ENCODE measurements at places on chromosomes 2 and 18. TPM values are rescaled to one million over a fixed set of nuclear protein-coding genes. Genes with fewer than 3 reads are reported as not detected.

GRCh38 chr2:128803222-128803621, 484.6 kb upstream of the HS6ST1 start:
- no peak for DNase-seq

- no peak for DNase-seq
Observed at GRCh38 chr18:79068341-79068936, 755 bp upstream of the ATP9B start.

DNA sequence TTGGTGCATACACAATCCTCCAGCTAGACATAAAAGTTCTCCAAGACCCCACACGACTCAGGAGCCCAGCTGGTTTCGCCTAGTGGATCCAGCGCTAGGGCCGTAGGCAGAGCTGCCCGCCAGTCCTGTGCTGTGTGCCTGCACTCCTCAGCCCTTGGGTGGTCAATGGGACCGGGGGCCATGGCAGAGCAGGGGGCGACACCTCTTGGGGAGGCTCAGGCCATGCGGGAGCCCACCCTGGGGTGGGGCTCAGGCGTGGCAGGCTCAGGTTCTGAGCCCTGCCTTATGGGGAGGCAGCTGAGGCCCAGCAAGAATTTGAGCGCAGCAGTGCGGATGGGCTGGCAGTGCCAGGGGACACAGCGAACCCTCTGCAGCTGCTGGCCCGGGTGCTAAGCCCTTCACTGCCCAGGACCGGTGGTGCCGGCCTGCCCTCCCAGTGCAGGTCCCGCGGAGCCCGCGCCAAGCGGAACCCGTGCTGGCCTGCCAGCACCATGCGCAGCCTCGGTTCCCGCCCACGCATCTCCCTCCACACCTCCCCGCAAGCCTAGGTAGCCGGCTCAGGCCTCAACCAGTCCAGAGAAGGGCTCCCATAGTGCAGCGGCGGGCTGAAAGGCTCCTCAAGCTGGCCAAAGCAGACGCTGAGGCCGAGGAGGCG, 1566.6 kb upstream of the SLC39A10 start:
- no peak for DNase-seq

GRCh38 chr18:41761333-41762018, 193.6 kb upstream of the PIK3C3 start:
- DNase-seq = no peak

DNA sequence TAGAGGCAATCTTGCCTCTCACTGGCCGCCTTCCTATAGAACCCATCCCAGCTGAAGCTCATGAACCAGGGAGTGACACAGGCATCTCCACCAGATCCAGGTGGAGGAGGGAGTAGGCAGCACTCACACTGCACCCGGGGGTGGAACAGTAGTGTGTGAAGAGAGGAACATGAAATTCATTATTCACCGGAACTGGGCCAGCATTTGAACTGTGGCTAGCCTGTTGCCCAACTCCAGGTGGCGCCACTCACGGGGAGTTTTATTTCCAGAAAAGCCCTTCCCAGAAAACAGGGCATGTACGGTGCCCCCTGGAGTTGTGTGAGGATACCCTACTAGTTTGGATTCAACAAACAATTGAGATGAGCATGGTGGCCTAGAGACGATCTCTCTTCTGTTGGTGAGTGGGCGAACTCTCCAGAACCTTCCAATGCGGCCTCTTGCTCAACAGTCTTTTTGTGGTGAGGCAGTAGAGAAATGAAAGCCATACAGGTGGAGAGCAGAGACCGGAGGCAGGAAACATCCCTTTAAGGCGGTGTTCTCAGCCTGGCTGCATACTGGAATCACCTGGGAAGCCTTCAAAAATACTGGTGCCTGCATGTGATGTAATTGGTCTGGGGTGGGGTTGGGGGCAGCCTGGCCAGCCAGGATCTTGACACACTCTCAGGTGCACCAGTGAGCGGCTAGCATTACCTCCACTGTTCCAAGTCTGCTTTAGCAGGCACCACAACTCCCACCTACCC, 73.5 kb upstream of the NEDD4L start:
- DNase-seq = no peak

GRCh38 chr2:18487106-18487913, 73.1 kb downstream of the RDH14 start:
- DNase-seq = no peak

GRCh38 chr18:6980363-6980762, 137.2 kb downstream of the LAMA1 start:
- DNase-seq = no peak

DNA sequence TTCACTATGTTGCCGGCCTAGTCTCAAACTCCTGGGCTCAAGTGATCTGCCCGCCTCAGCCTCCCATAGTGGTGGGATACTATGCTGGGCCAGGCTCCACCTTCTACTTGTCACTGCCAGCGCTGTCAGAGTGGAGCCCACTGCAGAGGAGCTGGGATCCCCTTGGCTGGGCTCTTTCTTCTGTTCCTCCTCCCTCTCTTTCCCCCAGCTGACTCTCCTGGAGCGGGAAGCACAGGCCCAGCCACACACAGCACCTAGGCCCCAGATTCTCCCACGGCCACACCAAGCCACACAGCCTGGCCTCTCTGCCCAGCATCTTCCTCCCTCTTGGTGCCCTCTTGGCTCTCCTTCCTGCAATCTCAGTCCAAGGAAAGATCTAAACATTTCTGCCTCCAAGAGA, 3.7 kb upstream of the GAREM2 start:
- DNase-seq = no peak

- DNase-seq = no peak
Observed at GRCh38 chr2:44680983-44681531, 260.4 kb upstream of the SIX3 start.

DNA sequence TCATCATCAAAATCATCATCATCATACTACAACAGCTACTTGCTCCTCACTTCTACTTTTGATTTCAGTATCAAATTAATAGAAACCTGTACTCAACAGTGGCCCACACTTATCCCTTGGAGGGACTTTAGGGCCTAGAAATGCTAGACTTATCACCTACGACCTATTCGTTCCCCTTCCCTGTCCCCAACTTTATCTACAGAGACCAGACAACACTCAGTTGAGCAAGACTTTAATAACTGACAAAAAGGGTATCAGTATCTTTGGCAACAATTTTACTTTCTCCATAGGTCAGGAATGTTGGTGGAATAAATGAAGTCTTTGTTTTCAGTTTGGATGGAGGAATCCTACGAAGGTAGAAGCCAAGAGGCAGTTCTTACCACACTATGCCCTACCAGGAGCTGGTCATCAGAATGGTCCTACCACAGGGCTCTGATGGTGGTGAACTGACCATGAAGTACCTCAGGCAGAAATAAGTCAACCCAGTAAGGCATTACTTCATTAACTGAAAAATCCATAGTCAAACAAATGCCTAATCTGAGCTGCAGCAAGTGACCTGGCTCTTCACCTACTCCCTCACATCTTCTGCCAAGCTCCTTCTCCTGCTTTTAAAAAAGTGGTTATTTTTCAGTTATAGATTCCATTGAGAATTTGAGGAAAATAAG, 26.6 kb downstream of the MBD2 start:
- no peak for DNase-seq

DNA sequence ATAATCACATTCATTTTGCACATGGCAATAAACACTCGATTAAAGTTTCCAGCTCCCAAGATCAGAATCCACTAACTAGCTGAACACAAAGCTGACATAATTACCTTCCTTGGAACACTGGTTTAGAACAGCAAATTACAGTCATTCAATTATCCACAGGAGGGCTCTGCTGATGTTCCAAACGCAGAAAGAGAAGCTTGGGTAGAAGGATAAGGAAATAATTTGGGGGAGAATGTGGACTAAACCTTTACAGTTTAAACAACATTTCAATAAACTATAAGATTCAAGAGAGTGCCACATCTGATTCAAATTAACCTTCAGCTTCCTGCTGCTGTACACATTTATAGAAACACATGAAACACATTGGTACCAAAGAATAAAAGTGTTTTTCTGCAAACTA, 67.8 kb upstream of the ARL4C start:
- no peak for DNase-seq

GRCh38 chr2:163428187-163428586, 307.6 kb downstream of the FIGN start:
- DNase-seq = no peak

- no peak for DNase-seq
Observed at GRCh38 chr18:195651-196050, 37.3 kb downstream of the USP14 start.

- no peak for DNase-seq
Observed at GRCh38 chr2:16653799-16654198, 11.8 kb downstream of the CYRIA start.

DNA sequence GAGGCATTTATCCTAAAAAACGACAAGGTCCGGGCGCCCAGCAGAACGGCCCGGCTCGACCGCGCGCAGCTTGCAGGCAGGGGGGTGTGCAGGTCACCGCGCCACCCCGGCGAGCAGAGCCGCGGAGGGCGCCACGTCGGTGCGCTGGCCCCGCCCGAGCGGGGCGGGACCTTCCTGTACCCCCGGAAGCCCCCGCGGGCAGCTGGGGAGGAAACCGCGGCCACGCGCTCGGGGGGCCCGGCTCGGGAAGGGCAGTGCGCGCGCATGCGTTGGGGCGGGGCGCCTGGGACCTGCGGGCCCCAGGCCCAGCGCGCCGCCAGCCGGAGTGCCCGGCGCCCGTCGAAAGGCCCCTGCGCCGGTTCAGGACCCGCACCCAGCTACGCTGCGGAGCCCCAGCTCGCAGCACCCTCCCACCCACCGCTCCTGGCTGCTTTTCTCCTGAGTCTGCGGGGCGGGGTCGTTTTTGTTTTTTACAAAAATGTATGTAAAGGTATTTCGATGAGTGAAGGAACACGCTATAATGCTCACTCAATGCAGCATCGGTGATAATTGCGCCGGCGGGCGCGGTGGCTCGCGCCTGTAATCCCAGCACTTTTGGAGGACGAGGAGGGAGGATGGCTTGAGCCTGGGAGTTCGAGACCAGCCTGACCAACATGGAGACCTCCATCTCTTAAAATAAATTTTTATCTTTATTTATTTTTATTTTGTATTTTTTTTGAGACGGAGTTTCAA, 47.7 kb upstream of the POMC start:
- DNase-seq = peak; percentile 88

DNA sequence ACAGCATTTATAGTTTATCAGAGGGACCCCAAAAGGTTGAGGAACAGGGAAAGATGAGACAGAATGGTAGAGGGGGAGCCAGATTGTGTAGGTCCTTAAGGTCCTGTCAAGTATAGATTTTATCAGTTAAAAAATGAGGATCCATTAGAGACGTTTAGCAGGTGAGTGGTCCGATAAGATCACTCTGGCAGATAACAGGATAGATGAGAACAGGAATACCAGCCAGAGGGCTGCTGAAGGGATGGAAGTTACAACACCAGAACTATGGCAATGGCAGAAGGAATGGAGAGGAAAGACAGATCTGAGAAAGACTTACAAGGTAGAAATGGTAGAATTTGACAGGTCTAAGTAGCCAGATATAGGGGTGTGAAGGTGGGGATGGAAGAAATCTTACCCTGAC, 141.7 kb downstream of the CDH20 start:
- no peak for DNase-seq

GRCh38 chr2:171404261-171404660, 29.5 kb downstream of the METTL8 start:
- no peak for DNase-seq

DNA sequence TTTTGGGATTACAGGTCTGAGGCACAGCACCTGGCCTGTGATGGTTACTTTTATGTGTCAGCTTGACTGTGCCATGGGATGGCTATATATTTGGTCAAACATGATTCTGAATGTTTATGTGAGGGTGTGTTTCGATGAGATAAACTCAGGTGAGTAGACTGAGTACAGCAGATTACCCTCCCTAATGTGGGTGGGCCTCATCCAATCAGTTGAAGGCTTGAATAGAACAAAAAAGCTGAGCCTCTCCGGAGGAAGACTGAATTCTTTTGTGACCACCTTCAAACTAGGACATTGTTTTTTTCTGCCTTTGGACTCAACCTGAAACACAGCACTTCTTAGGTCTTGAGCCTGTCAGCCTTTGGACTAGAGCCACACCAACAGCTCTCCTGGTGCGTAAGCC, 49.4 kb upstream of the FIGN start:
- no peak for DNase-seq

DNA sequence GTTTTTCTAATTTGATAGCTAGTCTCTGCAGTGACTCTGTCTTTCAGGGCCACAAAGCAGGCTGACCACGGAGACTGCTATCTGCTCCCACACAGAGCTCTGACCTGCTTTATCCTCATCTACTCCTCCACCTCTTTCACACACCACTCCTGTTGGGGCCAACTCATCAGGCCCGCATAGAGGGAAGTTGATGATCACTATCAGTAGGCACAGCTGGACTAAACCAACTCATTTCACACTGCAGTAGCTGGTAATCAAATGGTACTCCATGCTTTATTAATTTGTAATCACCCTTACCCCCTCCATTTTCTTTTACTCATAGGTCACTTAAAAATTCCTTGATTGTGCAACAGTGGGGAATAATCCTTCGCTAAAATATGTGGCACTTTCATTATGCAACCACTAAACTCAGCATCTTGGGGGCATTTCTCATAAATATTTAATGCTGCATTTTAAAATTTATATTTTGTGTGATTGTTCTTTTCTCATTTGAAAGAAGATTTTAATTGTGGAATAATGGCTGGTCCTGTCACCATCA, 249.8 kb upstream of the GCFC2 start:
- DNase-seq = no peak

Gene PSTPIP2
- 6.6 TPM for total RNA-seq

Gene DLX1
- total RNA-seq = not detected

Gene RTP5
- not detected for total RNA-seq

Gene PROC
- total RNA-seq = not detected

Gene GLI2
- total RNA-seq = not detected

Gene PPP4R1
- 33.4 TPM for total RNA-seq

Gene SLC5A7
- total RNA-seq = not detected

Gene LIPG
- total RNA-seq = not detected

Gene SLC38A11
- total RNA-seq = 0.74 TPM

Gene MROH2A
- not detected for total RNA-seq

Gene TRIM43
- not detected for total RNA-seq

Gene MC5R
- total RNA-seq = not detected

All from naive thymus-derived CD8-positive, alpha-beta T cell (primary cell).